ENCODE measurements at places on chromosomes 6 and 20.

DNA sequence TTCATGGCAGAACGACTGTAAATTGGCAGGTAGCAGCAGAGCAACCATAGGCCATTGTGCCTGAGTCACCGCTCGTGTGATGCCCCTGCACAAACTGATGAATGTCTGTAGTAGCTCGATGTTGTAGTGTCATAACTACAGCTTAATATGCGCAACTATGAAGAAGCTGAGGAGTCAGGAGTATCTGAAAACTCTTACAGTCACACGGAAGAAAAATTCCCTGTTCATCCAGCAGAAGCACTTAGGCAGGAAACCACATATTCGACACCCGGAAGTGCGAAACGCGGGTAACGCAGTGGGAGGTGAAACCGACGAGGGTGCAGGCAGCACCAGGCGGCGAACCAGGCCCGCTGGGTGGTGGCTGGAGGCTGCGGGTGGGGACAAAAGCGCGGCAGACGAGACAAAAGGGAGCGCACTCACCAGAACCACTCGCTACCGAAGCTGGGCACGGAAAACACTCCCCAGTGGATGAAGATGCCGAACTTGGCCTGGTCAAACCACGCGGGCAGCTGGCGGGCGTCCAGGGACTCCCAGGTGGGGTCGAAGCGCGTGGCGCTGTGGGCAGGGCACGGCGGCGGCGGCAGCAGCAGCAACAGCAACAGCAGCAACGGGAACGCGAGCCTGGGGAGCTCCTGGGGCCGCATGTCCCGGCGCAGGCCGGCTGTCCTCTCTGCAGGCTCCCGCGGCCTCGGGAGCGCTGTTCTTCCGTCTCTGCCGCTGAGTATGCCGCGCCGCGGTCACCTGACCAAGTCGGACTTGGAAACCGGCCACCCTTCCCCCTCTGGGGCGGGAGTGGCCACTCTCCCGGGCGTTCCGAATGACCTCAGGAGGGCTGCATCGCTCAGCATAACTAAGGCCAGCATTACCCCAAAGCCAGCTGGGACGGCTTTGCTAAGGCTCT is at the start of gene FUCA2:
Gene FUCA2 (minus strand): TSS at position 730 of the 901 bp plus-strand sequence. CDS start 86 bp downstream, at position 644.
- DNase-seq, result peak; percentile 79

DNA sequence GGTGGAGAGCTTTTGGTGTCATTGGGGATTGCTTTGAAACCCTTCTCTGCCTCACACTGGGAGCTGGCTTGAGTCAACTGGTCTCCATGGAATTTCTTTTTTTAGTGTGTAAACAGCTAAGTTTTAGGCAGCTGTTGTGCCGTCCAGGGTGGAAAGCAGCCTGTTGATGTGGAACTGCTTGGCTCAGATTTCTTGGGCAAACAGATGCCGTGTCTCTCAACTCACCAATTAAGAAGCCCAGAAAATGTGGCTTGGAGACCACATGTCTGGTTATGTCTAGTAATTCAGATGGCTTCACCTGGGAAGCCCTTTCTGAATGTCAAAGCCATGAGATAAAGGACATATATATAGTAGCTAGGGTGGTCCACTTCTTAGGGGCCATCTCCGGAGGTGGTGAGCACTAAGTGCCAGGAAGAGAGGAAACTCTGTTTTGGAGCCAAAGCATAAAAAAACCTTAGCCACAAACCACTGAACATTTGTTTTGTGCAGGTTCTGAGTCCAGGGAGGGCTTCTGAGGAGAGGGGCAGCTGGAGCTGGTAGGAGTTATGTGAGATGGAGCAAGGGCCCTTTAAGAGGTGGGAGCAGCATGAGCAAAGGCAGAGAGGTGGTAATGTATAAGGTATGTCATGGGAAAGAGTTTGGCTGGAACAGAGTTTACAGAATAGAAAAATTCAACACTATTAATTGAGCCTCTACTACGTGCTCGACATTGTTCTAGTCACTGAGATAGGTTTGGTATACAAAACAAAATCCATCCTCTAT is 31.2 kb downstream of the SRSF3 start:
- no peak for DNase-seq

GRCh38 chr6:146240322-146240721 is 211.5 kb downstream of the GRM1 start:
- DNase-seq, result no peak

DNA sequence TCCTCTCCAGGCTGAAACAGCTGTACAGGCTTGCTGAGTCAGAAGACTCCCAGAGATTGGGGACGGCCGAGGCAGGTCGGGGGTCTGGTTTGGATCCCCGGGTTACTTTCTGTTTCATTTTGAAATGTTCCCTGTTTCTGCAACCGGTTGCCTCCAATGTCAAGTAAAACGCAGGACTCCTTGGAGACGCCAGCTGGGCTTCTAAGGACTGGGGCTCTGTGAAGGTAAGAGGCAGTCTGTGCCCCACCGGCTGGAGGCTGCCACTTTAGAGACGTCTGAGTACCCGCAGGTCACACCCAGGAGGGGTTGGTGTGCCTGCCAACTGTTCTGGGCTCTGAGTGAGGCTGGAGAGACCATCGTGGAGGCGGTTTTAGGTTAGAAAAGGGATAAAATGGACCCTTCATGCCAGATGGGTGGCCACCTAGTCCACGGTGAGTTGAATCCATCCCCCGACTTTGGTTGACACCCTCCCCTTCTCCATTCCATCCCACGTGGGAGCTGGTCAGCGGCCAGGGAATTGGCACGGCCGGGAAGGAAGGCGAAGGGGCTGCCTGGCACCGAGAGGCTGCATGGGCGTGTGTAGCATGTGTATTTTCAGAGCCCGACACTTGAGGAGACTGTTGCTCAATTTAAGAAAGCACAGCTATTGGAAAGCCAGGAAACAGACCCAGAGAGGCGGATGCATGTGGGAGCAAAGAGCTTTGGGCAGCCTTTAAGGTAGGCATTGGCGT is 240.9 kb downstream of the PHACTR1 start:
- peak; percentile 1 for DNase-seq

GRCh38 chr6:66538551-66539135 is 831.6 kb upstream of the EYS start:
- no peak for DNase-seq

GRCh38 chr6:53608396-53608795 is 57.2 kb downstream of the KLHL31 start:
- no peak for DNase-seq

GRCh38 chr6:163483107-163483506 is 68.6 kb downstream of the QKI start:
- no peak for DNase-seq

GRCh38 chr6:148745926-148746325 is 904 bp upstream of the UST start:
- DNase-seq, result no peak

- DNase-seq, result no peak
These were observed 131.3 kb downstream of the HACE1 start for GRCh38 chr6:104728448-104728847.

DNA sequence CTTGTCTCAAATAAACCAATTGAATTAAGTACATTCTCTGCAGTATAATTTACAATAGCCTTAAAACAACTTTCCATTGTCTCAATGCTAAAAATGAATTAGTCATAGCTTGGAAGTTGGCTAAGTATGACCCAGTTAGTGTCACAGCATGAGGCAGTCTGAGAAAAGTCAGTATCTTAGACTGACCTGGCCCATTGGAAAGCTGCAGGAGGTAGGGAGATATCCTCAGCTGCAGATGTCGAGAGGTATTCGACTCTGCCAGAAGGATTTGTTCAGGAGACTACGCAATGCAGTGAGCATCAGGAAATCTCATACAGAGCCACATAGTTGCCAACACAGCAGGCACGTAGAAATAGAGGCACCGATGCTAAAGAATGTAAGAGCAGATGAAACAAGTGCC is 350.9 kb upstream of the NRSN1 start:
- no peak for DNase-seq

- DNase-seq, result no peak
These were observed 180.2 kb downstream of the PACRG start for GRCh38 chr6:162907876-162908481.

- DNase-seq, result no peak
These were observed 803 bp upstream of the SRXN1 start for GRCh38 chr20:653590-654416.

DNA sequence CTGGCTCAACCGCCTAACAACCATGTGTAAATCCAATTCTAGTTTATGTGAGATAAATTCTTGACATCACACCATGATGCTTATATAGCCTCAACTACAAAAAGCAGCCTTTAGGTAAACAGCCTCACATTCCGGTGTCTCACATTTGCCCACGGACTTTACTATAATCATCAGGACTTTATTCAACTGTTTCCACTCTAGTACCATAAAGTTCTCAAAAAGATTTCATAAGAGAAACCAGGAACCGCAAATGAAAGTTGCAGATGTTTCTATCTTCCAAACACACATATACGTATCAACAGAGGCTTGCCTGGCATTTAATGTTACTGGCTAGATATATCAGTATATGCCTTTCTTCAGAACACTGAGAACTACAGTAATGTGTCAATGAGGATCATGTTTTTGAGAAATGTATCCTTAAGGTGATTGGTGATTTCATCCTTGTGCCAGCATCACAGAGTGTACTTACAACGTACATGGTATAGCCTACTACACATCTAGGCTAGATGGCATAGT is 80.0 kb downstream of the EPB41L2 start:
- DNase-seq, result no peak

- no peak for DNase-seq
These were observed at the start of gene EYS for GRCh38 chr6:65707126-65707826. EYS (minus strand) TSS chr6:65707226; CDS start chr6:65495410, 211,816 bp downstream.

- DNase-seq, result no peak
These were observed 31.9 kb upstream of the MRGBP start for GRCh38 chr20:62764156-62764935.

DNA sequence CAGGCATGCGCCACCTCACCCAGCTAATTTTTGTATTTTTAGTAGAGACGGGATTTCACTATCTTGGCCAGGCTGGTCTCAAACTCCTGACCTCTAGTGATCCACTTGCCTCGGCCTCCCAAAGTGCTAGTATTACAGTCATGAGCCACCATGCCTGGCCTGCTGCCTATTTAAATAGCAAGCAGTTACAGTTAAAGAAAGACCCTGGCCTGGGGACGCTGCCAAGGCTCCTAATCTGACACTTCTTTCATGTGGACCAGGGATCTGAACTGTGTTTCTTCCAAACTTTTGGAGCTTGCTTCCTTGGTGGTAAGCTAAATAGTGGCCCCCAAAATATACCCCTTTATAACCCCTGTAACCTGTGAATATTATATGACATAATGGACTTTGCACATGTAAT is 15.3 kb downstream of the PPARD start:
- no peak for DNase-seq

DNA sequence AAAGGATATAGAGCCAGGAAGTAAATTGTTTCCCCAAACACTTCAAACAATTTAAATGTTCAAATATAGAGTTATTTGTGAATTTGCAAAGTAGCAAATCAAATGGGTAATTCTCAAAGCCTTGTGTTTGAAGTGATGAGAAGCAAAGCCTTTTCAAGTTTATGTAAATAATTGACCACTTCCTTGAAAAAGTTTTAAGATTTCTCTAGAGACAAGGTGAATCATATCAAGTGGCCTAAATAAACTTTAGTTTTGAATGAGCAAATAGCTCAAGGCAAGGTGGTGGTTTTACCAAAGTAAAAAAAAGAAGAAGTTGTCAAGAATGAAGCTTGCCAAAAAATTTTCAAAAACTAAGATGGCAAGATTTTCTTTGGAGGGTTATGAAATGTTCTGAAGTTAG is 42.6 kb upstream of the IFNGR1 start:
- DNase-seq, result no peak

DNA sequence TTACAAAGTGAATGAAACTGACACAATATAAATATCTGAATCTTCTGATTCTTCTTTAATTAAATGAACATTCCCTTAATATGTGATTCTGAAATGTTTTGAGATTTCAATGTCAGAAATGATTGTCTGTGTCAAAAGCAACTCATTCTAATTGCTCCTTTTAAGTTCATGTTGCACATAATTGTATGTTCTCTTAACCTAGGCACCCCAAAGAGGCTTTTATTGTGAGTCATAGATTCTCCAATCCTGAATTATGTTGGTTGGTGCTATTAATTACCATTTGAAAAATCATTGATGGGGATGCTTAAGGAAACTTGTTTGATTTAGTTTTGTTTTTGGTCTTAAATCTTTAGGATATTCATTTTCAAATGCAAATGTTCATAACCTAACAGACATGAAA is 829.7 kb upstream of the CITED2 start:
- no peak for DNase-seq

DNA sequence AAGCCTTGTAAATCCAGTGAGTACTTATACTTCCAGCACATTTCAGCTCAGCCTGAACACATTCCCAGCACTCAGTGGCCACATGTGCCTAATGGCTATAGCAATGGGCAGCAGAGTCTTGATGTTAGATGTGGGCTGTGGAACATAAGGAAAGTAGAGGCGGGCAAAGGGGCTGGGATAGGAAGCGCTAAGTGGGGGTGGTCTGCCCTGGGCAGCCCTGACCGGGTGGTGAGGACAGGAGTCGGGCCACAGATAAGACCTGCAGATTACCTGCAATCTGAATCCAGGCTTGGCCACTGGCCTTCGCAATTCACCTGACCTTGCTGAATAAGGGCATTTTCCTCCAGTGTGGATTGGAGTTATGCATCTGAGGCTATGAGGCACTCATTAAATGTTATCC is 11.1 kb upstream of the HMGA1 start:
- DNase-seq, result no peak

GRCh38 chr6:47977314-47977713 is 133.7 kb downstream of the PTCHD4 start:
- no peak for DNase-seq

GRCh38 chr20:33995053-33995831 is 1.5 kb downstream of the RALY start:
- no peak for DNase-seq

DNA sequence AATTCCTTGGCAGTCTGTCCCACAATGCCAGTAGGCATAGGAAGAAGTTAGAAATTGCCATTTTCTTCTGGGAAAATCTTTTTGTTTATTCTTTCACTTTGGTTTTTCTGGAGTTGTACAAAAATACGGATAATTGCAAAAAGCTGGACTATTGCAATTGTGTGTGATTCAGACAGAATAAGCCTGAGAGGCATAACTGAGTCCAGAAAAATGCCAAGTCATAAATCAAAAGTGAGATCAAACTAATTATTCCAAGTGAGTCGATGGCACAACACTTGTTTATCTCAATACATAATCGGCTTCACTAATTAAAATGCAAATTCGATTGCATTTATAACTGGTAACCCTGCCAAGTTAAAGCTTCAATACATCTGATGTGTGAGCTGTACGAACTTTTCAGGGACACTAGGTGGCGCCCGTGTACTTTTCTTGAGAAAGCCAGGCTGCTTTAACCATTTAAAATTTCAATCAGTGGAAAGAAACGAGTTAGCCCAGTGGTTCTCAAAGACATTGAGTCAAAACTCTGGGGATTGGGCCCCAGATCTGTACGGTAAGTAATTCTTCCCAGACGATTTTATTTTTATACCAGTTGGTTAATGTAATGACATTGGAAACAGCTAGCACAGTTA is 102.6 kb downstream of the LAMP5 start:
- peak; percentile 54 for DNase-seq

Measured in CD4-positive, alpha-beta T cell treated with Interleukin-6 for 4 hours (primary cell).